ENCODE measurements at places on chromosomes 5 and 9.
A peak's percentile ranks its signal among the peaks of the same experiment; 100 is the strongest.

GRCh38 chr5:77851176-77852067, 75.3 kb upstream of the TBCA start:
- DNase-seq: no peak

GRCh38 chr5:44275908-44276307, 113.3 kb downstream of the FGF10 start:
- no peak for DNase-seq

DNA sequence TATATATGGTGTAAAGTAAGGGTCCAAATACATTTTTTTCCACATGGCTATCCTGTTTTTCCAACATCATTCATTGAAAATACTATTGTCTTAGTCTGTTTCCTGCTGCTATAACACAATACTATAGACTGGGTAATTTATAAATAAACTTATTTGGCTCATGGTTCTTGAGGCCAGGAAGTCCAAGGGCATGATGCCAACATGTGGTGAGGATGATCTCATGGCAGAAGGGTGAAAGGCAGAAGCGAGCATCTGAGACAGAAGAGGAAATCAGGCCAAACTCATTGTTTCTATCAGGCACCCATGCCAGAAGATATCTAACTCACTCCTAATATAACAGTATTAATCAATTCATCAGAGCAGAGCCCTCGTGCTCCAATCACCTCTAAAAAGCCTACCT, 42.6 kb downstream of the ANKRD55 start:
- peak; percentile 37 for DNase-seq

- no peak for DNase-seq
Observed at GRCh38 chr9:125985142-125985997, 238.2 kb downstream of the PBX3 start.

GRCh38 chr5:58057324-58057723, 402.6 kb downstream of the PLK2 start:
- no peak for DNase-seq

- no peak for DNase-seq
Observed at GRCh38 chr5:111774525-111774924, 17.5 kb upstream of the NREP start.

DNA sequence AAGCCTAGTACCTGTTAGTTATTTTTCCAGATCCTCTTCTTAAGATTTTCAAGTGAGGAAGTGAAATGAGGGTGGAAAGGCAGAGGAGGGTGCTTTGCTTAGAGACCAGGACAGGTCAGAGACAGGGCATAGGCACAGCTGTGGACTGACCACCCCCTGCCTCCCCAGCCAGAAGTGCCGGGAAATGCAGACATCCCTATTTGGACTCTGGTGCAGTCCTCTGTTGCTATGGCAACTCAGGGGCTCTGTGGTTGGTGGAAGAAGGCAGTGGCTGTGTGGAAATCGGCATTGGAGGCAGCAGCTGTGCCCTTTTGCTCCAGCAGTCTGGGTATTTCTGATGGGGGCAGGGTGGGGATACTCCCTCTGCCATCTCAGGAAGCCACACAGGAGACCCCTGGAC, 43.3 kb upstream of the NDFIP1 start:
- no peak for DNase-seq

DNA sequence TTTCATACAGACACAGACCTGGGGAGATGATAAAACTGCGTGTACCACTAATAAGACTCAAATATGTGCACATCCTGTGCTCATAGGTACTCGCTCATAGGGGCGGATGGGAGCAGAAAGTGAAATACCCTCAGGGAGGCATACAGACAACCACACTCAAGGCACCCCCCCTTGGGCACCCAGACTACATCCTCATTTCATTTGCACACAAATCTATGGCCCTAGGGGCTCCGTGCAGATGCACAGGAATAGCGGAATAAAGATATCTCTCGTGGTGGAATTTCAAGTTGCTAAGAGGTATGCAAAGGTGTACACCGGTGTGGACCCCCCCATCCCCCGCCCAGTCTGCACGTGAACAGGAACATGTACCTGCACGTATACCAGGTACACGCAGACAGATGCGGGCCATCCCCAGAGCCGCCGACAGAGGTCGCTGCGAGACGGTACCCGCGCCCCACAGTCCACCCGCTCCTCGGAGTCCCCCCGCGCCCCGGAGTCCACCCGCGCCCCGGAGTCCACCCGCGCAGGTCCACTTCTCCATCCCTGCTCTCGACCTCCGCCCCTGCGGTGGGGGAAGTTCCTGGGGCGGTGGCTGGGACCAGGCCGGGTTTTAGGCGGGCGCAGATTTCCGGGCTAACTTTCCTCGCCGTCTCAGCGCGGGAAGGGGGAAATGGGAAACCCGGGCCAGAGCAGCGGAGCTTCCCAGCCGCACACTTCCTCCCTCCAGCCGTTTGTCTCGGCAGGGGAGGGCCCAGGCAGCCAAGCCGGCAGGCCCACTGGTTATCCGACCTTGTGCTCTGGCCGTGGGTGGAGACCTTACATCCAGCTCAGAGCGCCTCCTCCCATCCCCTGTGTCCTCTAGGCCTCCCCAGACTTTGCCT, 1.0 kb upstream of the IL12B start:
- DNase-seq: no peak

DNA sequence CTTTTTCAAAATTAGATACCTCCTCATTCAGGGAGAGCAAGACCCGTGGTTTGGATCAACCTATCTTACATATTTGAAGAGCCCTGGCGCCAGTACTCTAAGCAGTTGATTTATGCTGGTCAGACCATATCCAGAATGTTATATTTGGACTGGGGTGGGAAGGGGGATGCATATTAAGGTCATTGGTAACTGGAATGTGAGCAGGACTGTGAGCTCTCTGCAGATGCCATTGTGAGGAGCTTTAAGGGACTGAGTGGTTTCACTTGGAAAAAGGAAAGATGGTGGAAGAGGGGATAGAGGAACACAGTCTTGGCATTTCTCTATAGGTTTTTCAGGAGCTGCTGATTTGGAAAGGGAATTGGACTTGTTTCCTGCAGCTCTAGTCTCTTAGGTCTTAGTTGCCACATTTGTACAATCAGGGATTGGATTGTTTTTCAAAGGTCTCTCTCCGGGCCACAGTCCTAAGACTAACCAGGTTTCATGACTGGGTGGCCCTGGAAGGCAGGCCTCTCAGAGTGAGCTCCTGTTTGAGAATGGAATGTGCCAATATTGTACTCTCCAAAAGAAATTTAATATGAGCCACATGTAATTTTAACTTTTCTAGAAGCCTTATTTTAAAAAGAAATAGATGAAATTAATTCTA, 25.8 kb upstream of the F2R start:
- no peak for DNase-seq

DNA sequence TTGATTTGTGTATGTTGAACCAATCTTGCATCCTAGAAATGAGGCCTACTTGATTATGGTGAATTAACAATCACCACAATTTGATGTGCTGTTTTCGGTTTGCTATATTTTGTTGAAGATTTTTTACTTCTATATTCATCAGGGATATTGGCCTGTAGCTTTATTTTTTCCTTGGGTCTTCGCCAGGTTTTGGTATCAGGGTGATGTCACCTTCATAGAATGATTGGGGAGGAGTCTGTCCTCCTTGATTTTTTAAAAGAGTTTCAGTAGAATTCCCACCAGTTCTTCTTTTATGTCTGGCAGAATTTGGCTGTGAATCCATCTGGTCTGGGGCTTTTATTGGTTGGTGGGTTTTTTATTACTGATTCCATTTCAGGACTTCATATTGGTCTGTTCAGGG, 115.2 kb downstream of the CPLANE1 start:
- no peak for DNase-seq

GRCh38 chr5:32311404-32312196, 1.1 kb downstream of the MTMR12 start:
- DNase-seq: no peak

DNA sequence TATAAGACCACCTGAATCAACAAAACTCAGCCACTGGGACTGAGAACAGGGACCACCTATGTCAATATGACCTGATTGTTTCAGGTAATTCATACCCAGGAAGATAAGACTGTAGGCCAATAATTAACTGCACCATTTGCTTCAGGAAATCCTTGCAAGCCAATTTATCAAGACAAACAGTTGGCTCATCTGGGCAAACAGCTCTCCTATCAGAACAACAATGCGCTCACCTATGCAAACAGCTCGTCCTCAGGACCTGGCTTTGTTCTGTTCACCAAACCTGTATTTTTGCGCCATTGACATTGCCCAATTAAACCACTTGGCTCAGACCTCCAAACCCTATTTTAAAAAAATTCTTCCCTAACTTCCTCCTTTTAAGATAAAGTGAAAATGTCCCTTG, 92.3 kb upstream of the MARCHF11 start:
- no peak for DNase-seq

- DNase-seq: no peak
Observed at GRCh38 chr5:133701871-133702270, 89.5 kb upstream of the FSTL4 start.

- no peak for DNase-seq
Observed at GRCh38 chr9:92608241-92608908, 61.6 kb downstream of the IPPK start.

GRCh38 chr9:134208981-134209725, 44.8 kb upstream of the RNU6ATAC start:
- DNase-seq: no peak

- DNase-seq: peak; percentile 3
Observed at GRCh38 chr5:97142521-97143254, at the start of gene LIX1. Gene LIX1, minus strand, starts transcription at chr5:97142611. Its CDS starts 35 bp downstream, at chr5:97142576.

DNA sequence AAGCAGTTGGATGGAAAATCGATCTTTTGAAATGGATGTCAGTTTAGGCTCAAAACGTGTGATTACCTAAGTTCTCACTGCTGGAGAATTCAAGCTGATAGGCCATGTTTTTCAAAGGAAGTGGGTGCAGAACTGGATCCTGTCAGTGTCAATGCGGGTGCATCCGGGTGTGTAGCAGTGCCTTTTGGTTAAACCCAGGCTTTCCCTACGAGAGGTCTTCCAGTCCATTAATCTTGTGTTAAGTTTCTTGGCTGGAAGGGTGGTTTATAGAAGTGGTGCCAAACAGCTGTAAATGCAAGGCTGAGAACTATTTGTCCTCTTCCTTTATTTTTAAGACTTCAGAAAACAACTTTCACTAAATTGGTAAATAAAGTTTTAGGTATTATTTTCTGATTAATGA, 71.9 kb downstream of the DAPK1 start:
- no peak for DNase-seq

- no peak for DNase-seq
Observed at GRCh38 chr9:126546036-126546435, 67.7 kb upstream of the LMX1B start.

DNA sequence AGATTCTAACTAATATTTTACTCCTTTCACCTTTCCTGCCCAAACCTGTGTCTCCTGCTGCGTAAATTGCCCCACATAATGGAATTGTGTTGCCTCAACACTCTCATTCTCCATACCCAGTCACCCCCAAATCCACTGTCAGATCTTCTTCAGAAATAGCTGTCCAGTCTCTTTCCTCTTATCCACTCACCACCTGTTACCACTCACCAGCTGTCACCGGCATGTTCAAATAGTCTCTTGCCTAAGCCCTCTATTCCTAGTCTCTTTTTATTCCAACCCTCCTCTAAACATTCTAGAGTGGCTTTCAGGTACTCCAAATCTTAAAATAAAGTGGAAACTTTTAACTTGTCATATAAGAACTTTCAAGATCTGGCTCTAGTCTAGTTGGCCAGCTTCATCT, 262.0 kb upstream of the FBXL7 start:
- no peak for DNase-seq

- no peak for DNase-seq
Observed at GRCh38 chr9:98064623-98065392, 8.3 kb downstream of the NANS start.

DNA sequence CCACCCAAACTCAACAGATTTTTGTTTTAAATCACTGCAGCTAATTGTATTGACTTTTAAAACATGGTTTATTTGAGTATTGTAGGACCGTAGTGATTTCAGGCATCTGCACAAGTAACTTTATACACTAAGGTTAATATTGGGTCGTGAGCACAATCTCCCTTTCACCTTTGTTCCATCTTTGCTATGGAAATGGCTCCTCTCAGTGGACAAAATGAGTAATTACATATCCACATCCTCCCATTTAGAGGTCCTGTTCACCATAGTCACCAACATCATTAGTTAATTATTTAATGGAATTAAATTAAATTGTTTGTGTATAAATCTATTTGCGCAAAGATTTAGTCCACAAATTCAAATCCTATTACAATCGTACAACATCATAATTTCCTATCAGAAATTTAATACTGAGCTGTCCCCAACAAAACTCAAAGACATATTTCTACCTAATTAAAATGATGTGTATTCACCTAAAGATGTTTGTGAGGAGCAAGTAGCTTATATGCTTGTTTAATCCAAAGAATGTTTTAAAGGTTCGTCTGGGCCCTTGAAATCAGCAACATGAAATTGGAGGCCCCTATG, 173.0 kb upstream of the DAPK1 start:
- DNase-seq: no peak

DNA sequence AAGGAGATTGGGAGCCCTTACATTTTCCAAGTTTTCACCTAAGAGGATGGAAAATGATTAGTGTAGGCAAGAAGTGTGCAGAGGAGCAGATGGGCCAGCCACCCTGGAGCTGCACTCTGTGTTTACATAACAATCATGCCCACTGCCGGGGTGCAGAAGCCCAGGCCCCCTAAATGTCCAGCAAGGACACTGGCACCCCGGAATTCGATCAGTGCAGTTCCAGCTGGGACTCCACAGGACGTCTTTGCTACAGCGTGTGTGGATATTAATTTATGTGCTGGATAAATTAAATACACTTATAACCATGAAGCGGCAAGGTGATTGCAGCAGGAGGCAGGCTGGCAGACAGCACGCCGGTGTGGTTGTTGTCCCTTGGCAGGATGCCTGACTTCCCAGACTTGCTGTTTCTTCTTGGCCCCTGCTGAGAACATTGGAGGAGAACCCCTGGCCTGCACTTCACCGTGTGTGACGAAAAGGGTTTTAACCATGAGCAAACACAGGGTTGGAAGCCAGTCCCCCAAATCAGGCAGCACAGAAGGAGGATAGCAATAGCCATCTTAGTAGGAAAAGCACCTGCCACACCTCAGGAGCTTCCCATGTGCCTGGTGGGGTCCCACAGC, 73.7 kb downstream of the GADD45G start:
- no peak for DNase-seq

DNA sequence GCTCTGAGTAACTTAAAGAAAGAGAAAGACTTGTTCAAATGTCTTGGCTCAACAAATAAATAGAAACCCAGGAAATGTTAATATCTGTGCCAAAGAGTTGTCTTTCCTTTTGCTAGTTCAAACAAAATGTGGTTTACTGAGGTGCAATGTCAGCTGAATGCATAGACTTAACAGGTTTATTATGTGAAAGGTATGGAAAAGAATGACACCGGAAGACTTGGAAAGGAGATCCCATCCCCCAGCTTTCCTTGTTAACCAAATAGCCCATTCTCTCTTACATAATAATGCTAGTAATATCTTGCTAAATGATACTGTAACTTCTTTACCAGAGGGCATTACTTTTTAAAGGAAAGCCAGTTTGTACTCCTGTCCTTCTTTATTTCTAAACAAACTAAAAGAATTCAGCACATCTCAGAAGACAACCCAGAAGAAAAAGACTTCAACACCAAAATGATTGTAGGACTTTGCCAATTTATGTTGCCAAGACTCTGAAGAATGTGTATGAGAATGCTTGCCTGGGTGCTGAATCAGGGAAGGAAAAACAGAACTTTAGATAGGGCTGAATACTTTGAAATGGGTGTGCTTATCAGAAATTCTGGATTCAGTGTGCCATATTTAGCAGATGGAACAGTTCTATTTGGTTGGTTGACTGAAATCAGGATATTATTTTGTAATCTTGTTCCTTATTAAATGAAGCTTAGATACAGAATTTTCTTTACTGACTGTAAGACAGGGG, 344.1 kb downstream of the TMEM38B start:
- DNase-seq: no peak

All from GM04503 (cell line).